ENCODE measurements at places on chromosomes 3 and 15.

DNA sequence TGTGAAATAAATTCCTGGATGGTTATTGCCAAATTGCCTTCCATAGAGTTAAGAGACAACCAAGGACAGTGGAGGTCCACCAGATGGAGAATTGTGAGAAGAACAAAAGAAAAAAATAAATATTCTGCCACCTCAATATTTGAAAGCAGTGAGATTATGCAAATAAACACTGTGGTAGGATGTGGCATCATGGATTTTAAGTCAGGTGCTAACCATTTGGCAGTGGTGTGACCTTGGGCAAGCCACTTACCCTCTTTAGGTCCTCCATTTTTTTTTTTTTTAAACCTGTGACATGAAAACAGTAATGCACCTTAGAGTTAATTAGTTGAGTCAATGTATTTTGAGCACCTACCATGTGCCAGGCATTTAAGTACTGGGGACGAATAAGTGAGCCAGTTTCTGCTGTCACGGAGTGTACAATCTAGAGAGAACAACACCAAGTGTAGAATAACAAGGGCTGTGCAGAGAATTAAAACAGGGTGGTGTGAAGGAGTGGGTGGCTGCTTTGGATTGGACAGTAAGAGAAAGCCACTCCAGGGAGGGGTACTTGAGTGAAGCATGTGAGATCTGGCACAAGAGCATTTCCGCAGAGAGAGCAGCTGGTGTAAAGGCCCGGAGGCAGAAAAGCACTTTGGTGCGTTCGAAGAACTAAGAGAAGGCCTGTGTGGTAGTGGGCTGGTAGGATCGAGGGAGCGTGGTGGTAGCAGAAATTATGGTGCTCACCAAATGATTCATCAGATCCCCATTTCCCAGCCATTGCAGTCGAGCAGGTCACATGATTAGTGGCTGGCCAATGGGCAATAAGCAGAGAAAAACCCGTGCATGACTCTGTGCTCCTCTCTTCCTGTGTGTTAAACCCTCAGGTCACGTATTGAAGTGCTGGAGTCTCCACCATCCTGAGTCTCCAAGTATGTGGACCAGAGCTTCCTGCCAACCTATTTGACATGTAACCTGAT is 39.2 kb downstream of the CCK start:
- DNase-seq: no peak

- no peak for DNase-seq
Measured at GRCh38 chr15:71349736-71350526, 234.7 kb downstream of the THSD4 start.

DNA sequence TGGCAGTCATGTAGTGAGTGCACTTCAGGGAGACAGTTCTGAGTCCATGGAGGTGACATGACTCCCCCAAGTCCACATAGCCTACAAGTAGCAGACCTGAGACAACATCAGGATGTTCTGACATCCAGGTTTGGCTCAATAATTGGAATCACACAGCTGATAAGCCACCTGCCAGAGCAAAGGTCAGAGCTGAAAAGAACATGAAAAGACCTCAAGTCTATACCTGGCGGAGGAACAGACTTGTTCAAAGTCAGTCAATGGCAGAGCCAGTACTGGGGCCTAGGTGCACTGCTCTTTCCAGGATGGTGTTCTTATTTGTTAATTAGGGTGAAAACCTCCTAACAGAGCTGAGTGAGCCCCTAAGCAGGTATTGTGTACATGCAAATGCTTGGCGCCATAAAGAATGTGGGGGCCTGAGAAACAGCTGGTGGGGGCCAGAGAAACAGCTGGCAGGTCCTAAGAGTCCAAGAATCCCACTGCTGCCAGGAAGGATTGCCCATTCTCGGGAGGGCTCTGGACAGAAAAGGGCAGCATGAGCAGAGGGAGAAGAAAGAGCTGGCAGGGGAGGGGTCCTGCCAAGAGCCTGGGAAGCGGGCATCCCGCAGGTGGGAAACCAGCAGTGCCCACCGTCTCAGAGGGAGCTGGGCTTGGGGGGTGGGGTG is 17.1 kb downstream of the MASP1 start:
- DNase-seq: no peak

DNA sequence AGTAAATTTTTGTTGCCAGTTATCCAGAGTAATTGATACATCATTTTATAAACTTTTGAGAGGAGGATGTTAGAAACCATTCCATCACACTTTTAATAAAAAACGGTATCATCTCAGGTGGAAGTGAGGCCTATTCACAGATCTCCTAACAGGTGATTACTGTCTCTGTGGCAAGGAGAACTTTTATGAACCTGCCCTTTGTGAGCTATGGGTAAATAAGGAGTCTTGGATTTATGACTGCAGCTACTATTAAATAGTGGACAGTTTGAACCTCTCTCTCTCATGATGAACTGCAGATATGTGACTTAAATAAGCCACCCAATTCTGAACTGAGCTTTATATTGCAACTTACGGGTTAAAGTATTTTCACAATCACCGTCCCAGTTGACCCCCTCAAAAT is 45.7 kb downstream of the ZFAND6 start:
- DNase-seq: no peak

GRCh38 chr15:80052597-80053304 is 6.7 kb upstream of the ZFAND6 start:
- no peak for DNase-seq

DNA sequence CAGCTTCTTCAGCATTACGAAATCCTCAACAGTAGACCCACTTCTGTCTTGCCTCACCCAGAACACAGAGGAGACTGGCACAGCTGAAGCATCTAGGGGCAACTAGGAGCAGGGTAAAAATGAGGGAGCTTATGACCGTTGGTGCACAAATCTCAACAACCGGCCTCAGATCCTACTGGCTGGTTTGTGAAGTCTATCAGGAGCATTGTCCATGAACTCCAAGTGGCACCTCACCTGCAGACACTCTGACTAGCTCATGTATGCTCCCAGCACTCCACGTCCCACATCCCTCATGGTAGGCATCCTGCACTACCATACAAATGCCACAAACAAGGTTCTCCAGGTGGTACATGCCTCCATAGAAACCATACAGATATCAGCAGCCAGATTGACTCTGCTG is 163.1 kb downstream of the TLE3 start:
- DNase-seq: no peak

DNA sequence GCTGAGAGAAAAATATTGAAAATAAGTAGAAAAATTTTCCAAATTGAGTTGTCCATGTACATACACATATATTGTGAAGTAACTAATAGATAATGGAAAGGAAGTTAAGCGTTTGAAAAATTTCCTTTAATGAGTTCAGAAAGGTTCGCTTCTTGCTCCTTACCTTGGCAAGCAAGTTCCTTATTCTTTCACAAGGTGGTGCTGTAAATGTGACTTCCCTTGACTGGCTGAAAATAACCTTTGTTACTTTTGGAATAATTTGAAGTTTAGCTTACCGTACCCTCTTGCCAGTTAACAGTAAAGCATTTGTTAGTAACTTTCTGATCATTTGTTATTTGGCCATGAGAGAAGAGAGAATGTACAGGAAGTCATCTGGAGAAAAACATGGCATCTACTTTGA is 41.6 kb downstream of the PYDC2 start:
- no peak for DNase-seq

- DNase-seq: no peak
Measured at GRCh38 chr15:39363761-39364586, 216.9 kb upstream of the THBS1 start.

DNA sequence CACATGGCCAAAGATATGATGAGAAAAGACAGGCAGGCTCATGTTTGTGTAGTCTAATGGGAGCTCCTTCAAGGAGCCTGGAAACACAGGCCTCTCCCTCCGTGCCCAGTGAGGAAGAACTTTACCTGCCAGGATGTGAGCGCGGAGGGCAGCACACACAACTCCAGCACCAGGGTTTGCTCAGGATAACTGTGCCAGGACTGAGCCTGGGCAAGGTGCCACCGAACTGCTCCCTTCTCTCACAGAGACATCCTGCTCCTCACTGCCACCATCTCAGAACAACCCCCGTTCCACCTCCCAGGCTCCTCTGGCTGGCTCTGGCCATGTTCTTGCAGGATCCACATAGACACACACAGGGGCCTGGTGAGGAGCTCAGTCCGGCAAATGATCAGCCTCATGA is 87.4 kb downstream of the NUP210 start:
- DNase-seq: no peak

GRCh38 chr3:142285083-142285517 is 59.7 kb upstream of the GK5 start:
- DNase-seq: no peak

- DNase-seq: no peak
Measured at GRCh38 chr3:10382892-10383849, 62.3 kb upstream of the SEC13 start.

DNA sequence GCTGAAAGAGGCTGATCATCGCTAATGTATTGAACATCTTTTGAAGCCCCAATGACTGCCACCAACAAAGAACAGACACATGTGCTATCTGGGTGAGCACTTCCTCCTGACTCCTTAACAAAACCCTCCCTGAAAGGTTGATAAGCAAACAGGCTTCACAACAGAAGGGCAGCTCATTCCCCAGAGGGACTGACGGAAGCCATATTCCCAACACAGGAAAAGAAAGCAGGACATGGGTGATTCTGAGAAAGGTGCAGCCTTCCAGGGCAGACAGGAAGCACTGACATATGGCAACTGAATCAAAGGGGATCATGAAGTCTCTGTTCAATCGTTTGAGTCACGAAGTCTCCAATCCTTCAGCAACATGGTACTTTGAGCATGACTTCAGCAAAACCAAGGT is 929.0 kb downstream of the MCTP2 start:
- DNase-seq: no peak

DNA sequence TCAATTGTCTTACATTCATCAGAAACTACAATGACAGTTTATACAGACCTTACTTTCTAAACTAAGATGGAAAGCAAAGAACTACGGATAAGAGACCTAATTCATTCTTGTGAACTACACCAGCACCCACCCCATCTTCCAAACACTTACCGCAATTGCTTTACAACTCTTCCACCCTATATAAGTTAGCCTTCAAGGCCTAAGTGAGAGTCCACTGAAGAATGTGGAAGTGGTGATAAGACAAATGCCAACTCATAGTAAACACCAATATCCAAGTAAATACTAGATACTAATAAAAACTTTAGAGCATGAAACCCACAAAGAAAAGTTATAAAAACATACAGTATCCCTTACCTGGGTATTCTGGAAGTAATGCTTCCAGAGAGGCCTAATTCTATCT is 13.6 kb downstream of the ARF4 start:
- DNase-seq: no peak

GRCh38 chr3:141625506-141625905 is 112.6 kb upstream of the RNF7 start:
- DNase-seq: no peak

GRCh38 chr15:84023636-84024035 is 211.9 kb upstream of the GOLGA6L4 start:
- DNase-seq: no peak

DNA sequence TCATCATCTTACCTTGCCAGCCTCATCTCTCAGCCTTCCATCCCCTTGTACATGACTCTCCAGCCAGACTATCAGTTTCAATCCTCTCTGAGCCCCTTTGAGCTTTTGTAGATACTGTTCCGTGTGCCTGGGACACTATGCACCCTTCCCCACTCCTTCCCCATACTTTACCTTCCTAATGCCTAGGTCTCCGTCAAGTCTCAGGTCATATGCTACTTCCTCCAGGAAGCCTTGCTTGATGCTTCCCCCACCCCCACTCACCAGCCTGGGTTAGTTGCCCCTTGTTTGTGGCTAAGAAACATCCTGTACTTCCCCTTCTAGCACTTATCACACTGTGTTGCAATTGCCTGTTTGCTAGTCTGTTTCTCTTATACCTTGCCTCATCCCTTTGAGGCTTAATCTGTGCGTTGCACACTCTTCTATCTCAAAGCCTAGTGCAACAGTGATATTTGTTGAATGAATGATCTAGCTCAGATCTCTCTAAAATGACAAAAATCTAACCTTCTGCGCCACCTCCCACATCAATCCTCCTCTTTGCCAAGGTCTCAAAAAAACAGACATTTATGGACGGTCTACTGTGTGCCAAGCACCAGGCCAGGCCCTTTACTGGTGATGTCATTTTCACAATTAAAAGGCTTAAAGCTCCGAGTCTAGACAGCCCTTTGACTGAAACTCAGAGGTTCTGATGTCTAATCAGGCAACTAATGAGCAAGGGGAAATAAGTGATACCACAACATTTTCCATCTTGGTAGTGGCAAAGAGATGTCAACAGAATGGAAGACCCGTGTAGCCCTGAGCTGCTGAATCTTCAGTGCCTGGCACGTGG is 6.5 kb upstream of the USP3 start:
- peak; percentile 87 for DNase-seq

DNA sequence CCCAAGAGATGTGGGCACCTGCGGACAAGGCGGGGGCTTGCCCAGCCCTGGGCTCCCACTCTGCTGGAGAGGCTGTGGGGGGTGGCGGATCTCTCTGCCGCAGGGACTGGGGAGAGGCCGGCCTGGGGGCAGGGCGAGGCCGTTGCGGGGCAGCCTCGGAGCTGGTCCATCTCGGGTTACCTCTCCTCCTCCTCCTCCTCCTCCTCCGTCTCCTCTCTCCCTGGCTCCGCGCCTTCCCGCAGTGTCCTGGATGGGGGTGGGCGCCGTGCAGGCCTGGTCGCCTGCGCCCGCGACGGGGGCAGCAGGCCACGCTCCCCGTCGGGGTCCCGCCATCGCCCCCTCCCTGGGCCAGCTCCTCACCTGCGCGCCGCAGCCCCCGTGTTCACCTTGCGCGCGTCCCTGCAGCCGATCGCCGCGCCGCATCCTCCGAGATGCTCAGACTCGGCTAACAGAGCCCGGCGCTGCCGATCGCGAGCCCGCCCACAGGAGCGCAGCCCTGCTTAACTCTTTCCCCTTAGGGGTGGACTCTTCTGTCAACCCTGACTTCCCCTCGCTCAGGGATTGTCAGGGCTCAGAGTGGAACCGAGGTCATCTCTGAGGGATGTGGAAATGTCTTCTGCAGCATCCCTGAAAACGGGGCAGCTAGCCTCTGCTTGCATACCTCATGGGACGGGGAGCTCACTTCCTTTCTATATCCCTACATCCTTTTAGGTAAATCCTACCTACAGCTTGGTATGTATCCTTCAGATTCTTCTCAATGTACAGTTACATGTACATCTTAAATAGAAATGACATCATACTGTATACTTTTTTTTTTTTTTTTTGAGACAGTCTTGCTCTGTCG is at the start of gene PRRT3:
Gene PRRT3 (minus strand): TSS at position 447 of the 844 bp plus-strand sequence. CDS start 2,293 bp downstream, outside the sequence.
- DNase-seq: peak; percentile 56
